ENCODE measurements at places on chromosomes 2 and 18.
A peak's percentile ranks its signal among the peaks of the same experiment; 100 is the strongest.

- DNase-seq = no peak
These were observed 28.5 kb downstream of the HRH4 start for GRCh38 chr18:24488824-24489493.

DNA sequence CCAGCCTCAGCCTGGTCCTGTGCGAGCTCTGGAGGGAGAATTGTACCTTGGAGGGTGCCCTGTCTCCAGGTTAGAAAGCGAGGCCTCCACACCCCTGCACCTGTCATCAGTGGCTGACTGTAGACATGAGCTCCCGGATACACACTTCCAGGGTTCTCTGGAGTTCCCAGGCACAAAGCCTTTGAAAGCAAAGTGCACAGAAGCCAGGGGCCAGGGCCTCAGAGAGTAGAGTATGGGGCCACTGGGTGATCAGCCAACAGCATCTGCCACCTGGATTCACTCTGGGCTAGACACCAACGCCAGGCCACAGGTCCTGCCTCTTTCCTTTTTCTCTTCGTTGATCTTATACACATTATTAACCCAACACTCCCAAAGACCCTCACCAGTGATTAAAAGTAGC is 239.4 kb upstream of the HDAC4 start:
- no peak for DNase-seq

DNA sequence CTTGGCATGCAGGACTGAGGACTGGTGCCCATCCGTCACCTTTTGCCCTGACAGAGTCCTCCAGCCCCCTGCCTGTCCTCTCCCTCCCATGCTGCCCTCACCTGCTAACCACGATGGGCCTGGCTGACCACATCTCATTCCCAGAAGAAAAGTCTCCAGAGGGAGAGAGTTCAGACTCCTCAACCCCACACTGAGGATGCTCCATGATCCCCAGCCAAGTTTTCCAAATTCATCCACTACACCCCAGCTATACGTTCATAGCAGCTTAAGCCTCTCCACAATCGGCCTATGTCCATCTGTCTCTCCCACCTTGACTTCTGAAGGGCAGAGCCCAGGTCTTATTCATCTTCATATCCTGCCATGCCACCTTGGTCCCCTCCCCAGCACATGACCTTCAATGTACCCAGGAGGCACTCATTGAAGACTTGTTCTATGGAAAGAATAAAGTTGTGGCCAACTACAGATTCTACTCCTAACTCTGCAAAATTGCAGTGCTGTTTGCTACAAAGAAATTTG is 115.6 kb upstream of the ID2 start:
- no peak for DNase-seq

GRCh38 chr2:96174251-96175144 is 29.3 kb upstream of the DUSP2 start:
- DNase-seq = peak; percentile 80

DNA sequence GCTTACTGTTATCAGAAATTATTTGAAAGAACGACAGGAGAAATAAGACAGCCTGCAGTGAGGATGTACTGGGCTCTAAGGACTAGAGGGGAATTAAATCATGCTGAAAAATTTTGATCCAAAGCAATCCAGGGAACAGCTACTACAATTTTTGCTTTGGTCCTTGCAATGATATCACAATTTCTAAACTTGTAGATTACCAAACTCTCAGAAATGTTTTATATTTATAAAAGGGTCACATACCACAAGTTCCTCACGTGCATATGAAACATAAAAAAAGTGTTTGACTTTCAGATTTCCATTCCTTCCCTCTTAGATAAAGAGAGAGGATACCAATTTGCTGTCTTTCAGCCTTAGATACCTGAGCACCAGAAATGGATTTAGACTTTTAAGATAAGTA is 261.2 kb downstream of the STK39 start:
- no peak for DNase-seq

- no peak for DNase-seq
These were observed 205.2 kb downstream of the SCG2 start for GRCh38 chr2:223396993-223397392.

- DNase-seq = no peak
These were observed 20.5 kb downstream of the RND3 start for GRCh38 chr2:150466741-150467620.

- no peak for DNase-seq
These were observed 34.9 kb upstream of the ADNP2 start for GRCh38 chr18:80074183-80074582.

DNA sequence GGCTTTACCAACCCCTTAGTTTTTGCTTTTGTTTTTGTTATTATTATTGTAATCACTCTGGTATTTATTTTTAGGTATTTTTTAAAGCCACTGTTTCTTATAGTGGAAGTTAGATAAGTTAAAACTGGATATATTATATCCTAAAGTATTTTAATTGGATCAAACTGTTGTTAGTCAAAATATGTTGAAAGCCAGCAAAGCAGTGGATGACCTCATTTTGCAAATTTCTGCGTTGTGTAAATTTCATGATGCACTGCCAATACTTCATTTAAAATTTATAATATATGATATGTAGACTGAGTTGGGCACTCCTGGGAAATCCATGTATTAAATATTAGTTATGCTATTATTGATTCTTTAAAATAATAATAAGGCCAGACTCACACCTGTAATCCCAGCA is 661.7 kb upstream of the NRXN1 start:
- DNase-seq = no peak

DNA sequence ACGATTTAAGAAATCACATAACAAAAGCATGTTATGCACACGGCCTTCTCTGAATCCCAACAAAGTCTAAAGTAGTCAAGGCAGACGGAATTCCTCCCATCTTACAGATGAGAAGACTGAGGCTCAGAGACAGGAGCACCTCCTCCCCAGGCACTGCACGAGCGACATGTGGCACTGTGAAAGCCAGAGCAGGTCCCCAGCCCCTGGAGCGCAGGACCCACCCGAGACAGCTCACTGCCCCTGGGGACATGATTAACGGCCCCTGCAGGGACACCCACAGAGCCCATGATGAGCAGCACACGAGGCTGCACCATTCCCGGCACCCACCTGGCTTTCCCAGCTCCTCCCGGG is 53.6 kb downstream of the EIPR1 start:
- no peak for DNase-seq

GRCh38 chr18:4096486-4096885 is 358.6 kb downstream of the DLGAP1 start:
- DNase-seq = no peak

- DNase-seq = no peak
These were observed 34.8 kb downstream of the PTPRM start for GRCh38 chr18:7601936-7602335.

DNA sequence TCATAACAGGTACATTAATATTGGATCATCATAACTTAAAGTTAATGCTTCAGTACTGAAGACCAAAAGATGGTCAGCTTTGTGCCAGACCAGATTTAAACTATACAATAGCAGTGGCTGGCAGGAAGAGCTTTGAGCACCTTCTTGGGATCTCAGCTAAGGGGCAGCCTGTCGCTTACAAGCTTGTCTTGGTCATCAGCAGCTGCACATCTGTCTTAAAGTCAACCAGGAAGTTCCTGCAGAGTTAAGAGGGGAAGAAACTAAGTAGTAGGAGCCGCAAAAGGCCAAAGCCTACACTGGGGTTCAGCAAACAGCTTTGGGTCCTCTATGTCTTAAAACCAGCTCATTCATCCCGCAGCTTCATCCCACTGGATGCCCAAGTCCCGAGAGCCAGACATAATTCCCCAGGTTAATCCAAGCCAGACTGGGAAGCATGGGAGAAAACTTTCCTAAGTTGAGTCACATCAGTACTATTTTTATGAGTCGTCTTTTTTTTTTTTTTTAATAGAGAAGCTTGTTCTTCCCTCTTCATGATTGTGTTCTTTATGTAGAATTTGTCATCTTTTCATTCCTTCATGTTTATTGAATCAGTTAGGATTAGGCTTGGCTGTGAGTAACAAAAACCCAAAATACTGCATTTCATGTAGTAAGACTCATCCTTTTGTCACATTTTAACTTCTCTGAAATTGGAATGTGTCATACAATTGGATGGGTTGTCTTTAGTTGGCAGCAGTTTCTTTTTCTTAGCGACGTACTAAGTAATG is 59.3 kb downstream of the SERTAD2 start:
- no peak for DNase-seq

DNA sequence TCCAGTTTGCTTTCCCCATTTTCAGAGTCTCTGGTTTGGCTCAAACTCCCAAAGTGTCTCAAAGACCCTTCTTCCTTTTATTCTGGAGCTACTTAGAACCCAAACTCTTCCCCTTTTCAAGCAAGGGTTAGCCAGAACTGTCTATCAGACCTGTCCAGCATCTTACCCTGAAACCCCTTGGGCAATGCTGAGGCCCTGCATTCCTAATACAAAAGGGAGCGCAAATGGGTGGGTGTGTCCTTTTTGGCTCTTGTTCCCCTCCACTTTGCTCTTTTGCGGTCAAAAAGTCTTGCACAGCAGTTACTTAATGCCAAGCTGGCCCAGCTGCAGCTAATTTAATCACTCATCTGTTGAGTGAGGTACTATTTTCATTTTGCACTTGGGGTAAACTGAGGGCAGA is 231.2 kb upstream of the FOSL2 start:
- no peak for DNase-seq

DNA sequence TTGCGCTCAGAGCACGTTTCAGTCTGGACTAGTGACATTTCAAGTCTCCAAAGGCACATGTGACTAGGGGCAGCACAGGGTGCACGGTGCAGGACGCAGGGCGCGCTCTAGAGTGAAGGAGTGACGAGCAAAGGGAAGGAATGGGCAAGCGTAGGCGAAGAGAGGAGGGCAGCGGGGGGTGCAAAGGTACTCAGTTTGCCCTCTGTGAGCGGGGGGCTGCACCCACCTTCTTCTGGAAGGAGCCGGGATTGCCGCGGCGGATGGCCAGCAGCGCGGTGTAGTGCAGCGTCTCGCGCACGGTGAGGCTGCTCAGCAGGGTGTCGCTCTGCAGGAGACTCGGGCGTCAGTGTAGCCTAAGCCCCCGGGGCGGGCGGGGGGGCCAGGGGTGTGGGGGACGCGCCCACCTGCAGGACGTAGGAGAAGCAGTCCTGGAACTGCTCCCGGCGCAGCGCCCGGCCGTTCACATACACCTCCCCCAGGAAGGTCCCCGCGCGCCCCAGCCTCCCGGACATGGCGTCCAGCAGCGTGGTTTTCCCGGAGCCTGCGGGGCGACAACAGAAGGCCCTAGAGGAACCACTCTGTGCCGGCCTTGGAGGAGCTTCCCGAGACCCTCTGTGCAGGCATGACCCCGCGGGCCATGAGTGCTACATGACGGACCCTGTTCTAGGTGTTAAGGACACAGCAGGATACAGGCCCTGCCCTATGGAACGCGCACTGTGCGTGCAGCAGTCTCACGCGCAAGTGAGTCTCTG is 6.9 kb downstream of the ABCG5 start:
- no peak for DNase-seq

GRCh38 chr18:36132756-36133155 is 3.1 kb downstream of the ELP2 start:
- DNase-seq = no peak

DNA sequence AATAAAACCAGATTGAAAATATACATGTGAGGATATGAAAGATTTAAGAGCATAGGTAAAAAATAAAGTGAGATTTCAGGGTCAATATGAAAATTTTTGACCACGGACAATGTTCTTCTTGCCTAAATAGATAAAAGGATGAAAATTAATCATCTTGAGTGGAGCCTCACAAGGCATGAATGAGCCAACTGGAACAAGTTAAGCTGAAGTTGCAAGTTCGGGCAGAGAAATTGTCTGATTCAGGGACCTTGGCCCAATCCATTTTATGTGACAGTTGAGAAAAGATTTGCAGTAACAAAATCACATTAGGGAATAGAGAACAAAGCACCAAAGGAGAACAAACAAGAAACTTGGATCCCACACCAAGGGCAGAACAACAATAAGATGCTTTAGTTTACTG is 305.3 kb downstream of the TMX3 start:
- DNase-seq = no peak

DNA sequence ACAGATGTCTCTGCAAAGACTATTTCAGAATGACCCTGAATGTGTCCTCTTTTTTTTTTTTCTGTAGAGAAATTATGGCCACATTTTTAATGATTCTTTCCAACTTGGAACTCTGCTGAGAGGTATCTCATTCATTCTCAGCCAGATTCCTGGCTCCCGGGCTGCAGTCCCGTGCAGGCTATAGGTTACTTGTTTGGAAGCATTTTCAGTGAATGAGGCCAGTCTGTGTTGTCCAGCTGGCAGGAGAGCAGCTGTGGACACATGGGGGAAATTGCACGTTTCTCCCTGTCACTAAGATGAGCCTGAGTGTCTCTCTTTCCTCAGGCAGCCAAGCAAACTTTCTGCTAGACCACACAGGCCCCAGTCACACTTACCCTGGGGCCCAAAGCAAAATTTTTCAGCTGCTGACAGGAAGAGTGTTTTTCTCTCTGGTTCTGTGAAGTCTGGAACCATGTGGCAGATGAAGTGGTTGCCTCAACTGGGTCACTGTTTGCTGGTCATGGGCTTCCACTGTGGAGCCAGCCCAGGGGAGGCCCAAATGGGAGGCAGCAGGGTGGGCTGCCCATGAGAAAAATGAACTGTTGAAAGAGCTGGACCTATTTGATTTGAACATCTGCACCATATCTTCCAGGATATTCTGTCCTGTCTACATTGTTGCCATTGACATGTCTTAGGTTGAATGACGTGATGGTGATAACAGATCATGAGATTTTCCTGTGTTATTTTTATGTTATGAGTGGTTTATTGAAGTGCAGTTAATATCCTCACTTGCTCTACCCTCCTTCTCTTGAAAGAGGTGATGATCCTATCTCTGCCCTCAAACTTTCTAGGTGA is 431.2 kb downstream of the LPIN1 start:
- no peak for DNase-seq

GRCh38 chr2:238722883-238723282 is 125.0 kb upstream of the TWIST2 start:
- no peak for DNase-seq

GRCh38 chr18:75248426-75249174 is 38.0 kb downstream of the TSHZ1 start:
- DNase-seq = no peak

DNA sequence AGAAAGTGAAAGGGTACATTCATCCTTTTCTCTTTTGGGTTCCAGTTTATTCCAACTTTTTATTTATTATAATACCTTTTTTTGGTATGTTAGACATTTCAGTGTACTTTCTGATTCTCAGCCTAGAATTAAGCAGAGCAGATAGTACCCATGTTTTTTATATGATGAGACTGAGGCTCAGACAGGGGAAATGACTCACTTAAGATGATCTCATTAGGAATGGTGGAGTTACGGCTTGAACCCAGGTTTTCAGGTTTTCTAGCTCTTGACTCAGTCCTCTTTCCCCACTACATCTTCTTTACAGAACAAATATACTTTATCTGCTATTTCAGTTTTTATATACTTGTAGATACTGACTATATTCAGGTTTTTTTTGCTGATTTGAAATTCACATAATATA is 51.7 kb upstream of the OTX1 start:
- no peak for DNase-seq

- DNase-seq = no peak
These were observed 328 bp upstream of the PASK start for GRCh38 chr2:241149675-241149924.

DNA sequence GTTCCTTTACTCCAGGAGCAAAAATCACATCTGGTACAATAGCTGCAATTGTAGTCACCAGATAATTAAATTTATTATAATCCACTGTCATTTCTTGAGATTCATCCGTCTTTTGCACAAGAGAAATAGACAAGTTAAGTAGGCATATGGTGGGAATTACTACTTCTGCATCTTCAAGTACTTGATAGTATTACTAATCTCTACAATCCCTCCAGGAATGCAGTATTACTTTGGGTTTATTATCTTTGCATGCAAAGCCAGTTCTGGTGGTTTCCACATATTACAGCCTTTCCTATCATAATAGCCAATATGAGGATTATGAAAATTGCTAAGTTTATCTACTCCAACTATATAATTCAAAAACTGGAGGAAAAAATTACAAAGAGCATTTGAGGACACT is 254.1 kb downstream of the IKZF2 start:
- no peak for DNase-seq

GRCh38 chr2:29382486-29382885 is 267.3 kb downstream of the CLIP4 start:
- DNase-seq = no peak

All from stimulated activated CD4-positive, alpha-beta T cell treated with anti-CD3 and anti-CD28 coated beads, TNF-alpha, amount 100 ng/mL, for 1 hour (primary cell).